ENCODE measurements at places on chromosomes 6 and 20. TPM values are rescaled to one million over a fixed set of nuclear protein-coding genes. Genes with fewer than 3 reads are reported as not detected.

Gene OPRM1
- total RNA-seq, result not detected

Gene LTB
- total RNA-seq, result 0.42 TPM

Gene SOX12
- 7.4 TPM for total RNA-seq

Gene SPATA25
- total RNA-seq, result 8.6 TPM

Gene TRIM40
- total RNA-seq, result not detected

Gene SAMD10
- total RNA-seq, result 17.4 TPM

Gene TMEM217
- total RNA-seq, result 1.2 TPM

Gene NKAPL
- 1.4 TPM for total RNA-seq

Gene DEFB132
- total RNA-seq, result not detected

Gene BCAS4
- 12.2 TPM for total RNA-seq

Gene C2
- total RNA-seq, result 17.1 TPM

Gene SLC22A16
- not detected for total RNA-seq

Gene TP53INP2
- total RNA-seq, result 31.9 TPM

All from ureter (tissue), 1 donor.